AG08395 (cell line): ENCODE measurements at places on chromosomes 16 and 17.

DNA sequence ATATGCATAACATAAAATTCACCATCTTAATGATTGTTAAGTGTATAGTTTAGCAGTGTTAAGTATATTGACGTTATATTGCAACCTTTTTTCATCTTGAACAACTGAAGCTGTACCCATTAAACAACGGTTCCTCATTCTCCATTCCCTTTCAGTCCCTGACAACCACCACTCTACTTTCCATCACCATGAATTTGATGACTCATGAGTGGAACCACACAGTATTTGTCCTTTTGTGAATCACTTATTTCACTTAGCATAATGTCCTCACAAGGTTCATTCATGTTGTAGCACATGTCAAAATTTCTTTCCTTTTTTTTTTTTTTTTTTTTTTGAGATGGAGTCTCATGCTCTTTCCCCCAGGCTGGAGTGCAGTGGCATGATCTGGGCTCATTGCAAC is 46.0 kb downstream of the HOXB1 start:
- no peak for DNase-seq

GRCh38 chr16:1297018-1297696 is 12.3 kb upstream of the UBE2I start:
- peak; percentile 47 for DNase-seq

- no peak for DNase-seq
These were observed 13.9 kb upstream of the STAT3 start for GRCh38 chr17:42402117-42402516.

- DNase-seq: no peak
These were observed 2.5 kb downstream of the NME3 start for GRCh38 chr16:1768767-1769401.

GRCh38 chr16:84874983-84875382 is 55.2 kb downstream of the CRISPLD2 start:
- no peak for DNase-seq

GRCh38 chr16:53974484-53975080 is 270.6 kb downstream of the FTO start:
- no peak for DNase-seq

- DNase-seq: peak; percentile 20
These were observed 313.3 kb upstream of the XYLT1 start for GRCh38 chr16:17784073-17784472.

DNA sequence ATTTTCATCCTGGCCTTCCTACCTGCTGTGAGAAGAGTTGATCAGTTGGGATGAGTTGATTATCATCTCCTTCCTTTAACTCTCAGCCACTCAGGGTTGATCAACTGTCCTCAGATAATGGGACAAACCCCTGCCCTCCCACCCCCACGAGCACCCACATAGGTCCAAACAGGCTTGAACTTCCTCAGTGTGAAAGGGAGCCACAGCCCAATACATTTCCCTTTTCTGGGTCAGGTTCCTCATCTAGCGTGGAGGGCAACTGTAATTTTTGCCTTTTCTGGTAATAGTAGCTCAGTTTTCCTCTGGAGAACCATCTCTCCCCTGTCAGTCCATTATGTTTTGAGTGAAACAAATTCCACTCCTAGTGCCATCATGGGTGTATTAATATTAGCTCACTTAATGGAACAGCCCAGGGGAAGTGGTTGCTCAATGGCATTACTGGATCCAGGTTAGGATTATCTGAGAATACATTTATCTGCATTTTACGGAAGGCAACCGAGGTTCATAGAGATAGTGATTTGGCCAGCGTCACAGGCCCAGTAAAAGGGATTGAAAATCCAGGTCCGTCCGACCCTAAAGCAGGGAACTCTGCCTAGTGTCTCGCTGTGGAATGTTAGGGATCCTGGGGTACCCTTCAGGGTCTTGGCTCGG is 476 bp upstream of the LPCAT2 start:
- DNase-seq: no peak

DNA sequence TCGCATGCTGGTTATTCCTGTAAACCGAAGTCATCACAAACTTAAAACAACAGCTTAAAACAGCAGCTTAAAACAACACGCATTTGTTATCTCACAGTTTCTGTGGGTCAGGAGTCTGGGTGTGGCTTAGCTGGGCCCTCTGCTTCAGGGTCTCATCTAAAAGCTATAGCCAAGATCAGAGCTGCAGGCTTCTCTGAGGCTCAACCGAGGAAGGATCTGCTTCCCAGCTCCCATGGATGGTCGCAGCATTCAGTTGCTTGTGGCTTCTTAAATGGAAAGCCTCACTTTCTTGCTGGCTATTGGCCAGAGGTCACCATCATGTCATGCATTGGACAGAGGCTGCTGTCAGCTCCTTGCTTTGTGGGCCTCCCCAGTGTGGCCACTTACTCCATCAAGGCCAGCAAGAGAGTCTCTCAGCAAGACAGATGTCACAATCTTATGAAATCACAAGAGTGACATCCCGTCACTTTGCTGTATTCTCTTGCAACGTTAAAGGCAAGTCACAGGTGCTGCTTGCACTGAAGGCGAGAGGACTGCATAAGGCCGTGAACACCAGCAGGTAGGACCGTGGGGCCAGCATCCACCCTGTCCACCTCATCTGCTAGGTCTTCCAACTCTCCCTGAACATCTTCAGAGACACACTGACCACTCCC is 117.9 kb upstream of the TNRC6C start:
- no peak for DNase-seq

DNA sequence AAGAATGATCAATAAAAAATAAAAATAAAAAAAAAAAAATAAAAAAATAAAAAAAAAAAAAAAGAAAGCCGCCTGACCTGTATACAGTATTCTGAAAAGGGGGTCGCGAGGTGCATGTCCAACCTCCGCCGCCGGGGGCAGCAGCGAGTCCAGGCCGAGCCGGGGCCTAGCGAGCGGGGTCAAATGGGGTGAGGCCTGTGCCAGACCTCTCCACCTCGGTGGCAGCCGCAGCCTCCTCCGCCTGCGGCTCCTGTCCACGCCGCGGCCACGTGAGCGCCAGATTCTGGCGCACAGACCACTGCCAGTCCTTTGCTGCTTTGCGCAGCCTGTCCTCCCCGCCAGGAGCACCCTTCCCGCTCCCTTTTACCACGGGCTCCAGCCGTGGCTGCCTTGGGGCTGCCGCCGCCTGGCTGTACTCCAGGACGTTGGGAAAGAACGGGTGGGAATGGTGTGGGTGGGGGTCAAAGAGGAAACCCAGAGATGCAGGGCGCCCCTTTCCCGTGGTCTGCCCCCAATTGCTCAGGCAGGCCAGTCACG is 2.4 kb upstream of the BCKDK start:
- peak; percentile 89 for DNase-seq

DNA sequence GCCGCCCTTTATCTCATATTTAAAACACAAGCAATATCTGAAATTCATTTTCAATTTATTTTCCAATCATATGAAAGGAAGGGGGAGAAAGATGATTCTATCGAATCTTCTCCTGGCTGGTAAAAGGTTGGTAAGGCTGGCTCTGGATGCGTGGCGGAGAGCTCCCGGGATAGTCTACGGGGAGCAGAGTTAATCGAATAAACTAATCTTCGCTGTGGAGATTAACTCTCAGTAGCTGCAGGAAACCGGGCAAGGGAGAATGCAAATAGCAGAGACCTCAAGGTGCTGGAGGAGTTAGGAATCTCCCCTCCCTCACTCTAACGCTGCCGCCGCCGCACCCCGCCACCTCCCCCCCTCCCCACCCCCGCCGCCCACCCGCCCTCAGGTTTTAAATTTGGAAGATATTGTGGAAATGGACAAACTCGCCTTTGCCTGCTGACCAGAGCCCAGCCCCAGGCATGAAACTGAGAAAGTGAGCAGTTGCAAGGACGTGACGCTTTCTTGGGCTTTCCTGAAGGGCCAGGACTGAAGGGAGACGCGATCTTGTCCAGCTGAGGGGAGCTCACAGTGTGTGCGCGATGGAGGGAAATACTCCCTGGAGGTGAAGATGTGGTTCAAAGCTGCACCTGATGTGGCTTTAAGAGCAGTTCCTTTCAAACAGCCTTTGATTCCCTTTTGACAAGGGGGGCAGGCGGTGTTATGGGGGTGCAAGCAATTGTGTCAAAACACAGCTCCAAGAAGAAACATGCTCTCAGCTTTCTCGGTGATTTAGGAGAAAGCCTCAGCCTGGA is 308.2 kb upstream of the IRX3 start:
- no peak for DNase-seq

DNA sequence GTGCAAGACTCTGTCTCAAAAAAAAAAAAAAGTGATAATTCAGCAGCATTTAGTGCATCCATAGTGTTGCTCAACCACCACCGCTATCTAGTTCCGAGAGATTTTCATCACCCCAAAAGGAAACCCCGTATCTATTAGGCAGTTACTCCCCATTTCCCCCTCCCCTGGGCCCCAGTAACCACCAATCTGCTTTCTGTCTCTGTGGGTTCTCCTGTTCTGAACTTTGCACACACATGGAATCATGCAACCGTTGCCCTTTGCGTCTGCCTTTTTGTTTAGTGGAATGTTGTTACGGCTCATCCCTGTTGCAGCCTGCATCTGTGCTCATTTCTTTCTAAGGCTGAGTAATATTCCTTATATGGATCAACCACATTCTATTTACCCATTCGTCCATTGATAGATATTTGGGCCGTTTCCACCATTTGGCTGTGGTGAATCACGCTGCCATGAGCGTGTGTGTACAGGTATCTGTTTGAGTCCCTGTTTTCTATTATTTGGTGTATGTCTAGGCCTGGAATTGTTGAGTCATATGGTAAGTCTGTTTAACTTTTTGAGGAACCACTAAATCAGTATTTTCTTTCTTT is 8.7 kb upstream of the SYNGR2 start:
- peak; percentile 41 for DNase-seq

GRCh38 chr17:69654981-69655855 is 240.7 kb downstream of the MAP2K6 start:
- DNase-seq: peak; percentile 83

- peak; percentile 96 for DNase-seq
These were observed 18.8 kb downstream of the STX4 start for GRCh38 chr16:31052114-31052513.

DNA sequence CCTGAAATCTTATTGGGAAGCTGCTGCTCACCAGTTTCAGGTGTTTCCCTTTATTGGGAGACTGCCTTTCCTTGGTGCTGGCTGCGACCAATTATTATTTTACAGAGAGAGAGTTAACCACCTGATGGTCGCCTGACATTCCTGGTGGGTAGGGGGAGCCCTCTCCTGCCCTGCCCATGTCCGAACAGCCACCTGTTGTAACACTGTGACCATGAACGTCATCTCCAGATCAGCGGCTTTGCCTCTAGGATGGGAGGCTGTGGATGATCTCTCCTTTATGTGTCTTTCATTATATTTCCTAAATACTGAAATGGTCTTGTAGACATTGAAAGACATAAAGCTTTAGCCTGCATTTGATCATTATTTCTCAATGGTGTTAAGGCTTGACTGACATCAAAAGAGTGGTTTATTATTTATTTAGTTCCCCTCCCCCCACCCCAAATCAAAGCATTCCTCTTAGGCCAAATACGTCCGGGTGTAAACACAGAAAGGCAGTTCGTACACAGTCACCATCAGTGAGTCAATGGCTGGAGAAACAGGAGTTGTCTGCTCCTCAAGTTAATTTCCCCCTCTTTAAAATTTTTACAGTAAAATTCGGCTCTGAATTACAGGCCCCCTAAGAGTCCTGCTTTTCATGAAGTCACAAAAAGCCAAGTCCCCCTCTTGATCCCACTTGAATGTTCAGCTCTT is 57.8 kb upstream of the CACNG5 start:
- no peak for DNase-seq

GRCh38 chr17:49461580-49461979 is 33.5 kb upstream of the NGFR start:
- DNase-seq: no peak

- peak; percentile 19 for DNase-seq
These were observed 139.7 kb downstream of the SEC14L1 start for GRCh38 chr17:77280304-77281121.

GRCh38 chr16:17287166-17287800 is 183.5 kb downstream of the XYLT1 start:
- DNase-seq: no peak

DNA sequence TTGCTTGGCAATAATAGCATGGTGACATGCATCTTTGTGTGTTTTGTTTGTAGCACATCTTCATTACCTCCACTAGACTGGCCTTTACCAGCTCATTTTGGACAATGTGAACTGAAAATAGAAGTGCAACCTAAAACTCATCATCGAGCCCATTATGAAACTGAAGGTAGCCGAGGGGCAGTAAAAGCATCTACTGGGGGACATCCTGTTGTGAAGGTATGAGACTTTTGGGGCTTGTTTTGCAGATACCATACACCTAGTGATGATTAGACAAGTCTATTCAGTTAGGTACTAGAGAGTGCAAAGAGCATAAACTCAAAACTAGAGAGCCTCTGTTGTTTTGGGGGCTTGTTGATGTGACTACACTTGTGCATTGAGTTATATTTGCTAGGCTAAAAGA is 41.2 kb downstream of the NFATC3 start:
- DNase-seq: no peak

GRCh38 chr17:48613862-48614694 is 1.0 kb downstream of the HOXB8 start:
- no peak for DNase-seq

DNA sequence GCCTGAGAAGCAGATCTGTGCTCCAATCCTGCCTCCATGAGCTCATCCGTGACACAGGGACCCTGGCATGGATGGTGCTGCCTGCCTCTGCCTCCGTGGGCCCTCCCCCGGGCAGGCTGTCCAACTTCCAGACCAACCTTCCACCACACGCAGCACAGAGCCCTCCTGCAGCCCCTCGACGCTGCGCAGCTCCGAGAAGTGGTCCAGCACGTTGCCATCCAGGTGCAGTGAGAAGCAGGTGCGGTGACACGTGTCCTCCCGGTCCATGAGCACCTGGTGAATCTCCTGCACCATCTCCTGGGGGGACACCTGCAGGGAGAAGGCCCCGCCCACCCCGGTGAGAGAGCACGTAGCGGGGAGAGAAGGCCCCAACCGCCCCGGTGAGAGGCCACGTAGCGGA is 8.4 kb downstream of the CLUH start:
- DNase-seq: no peak

GRCh38 chr16:68539711-68540239 is 684 bp downstream of the ZFP90 start:
- DNase-seq: peak; percentile 31

DNA sequence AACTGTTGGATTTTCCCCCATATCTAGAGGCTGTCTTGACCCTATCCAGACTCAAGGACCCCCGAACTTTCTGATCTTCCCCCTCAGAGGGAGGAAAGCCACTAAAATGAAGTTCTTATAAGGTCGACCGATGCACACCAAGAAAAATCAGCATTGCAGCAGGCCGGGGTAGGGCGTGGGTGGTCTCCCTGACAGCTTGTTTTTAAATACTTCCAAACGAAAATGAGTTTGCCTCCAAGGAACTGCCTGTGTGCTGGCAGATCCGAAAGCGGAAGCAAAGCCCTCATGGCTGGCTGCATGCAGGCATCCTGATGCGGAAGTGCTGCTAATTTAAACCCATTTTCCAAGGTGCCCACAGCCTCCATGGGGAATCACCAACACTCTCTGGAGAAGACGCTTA is 374.3 kb upstream of the XYLT1 start:
- DNase-seq: no peak

GRCh38 chr17:2921443-2921842 is 125.2 kb downstream of the RAP1GAP2 start:
- no peak for DNase-seq

- no peak for DNase-seq
These were observed 50.6 kb upstream of the MED9 start for GRCh38 chr17:17426184-17426583.

- no peak for DNase-seq
These were observed 9.4 kb downstream of the MGRN1 start for GRCh38 chr16:4633910-4634635.

- DNase-seq: no peak
These were observed 362.0 kb downstream of the SEC14L1 start for GRCh38 chr17:77502626-77503292.

- DNase-seq: no peak
These were observed 2.7 kb upstream of the BHLHA9 start for GRCh38 chr17:1267471-1267943.
